ENCODE measurements at places on chromosomes 4 and X. TPM values are rescaled to one million over a fixed set of nuclear protein-coding genes. Genes with fewer than 3 reads are reported as not detected.
A peak's percentile ranks its signal among the peaks of the same experiment; 100 is the strongest.

The TRIM75 gene
- not detected for total RNA-seq

The PDLIM3 gene
- 4.3 TPM for total RNA-seq

The SLC2A9 gene
- 1.9 TPM for total RNA-seq

The KCTD8 gene
- 0.88 TPM for total RNA-seq

The SYP gene
- 0.45 TPM for total RNA-seq

The ARR3 gene
- not detected for total RNA-seq

The FGFR3 gene
- total RNA-seq = 104 TPM

The PRKG2 gene
- total RNA-seq = 1.1 TPM

DNA sequence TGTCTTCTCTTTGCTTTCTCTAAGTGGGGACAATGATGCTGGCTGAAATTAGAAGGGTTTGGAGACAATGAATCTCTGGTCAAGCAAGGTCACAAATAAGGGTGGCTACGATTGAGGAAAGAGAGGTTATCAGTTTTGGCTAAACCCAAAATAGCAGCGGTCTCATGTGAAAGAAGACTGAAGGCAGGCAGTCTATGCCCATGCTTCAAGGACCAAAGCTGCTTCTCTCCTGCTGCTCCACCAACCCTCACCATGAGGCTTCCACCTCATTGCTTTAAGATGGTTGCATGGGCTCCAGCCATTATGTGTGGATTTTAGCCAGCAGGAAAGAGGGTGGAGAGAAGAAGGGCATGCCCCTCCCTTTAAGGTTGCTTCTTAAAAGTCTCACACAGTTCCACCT, 114.1 kb upstream of the TRIM2 start:
- H3K4me3 ChIP-seq = no peak overlapping the region
- H3K4me1 ChIP-seq = no peaks in the 10 kb centered on the region
- H3K27ac ChIP-seq = no peak overlapping the region
- H3K36me3 ChIP-seq = no peaks in the 10 kb centered on the region

DNA sequence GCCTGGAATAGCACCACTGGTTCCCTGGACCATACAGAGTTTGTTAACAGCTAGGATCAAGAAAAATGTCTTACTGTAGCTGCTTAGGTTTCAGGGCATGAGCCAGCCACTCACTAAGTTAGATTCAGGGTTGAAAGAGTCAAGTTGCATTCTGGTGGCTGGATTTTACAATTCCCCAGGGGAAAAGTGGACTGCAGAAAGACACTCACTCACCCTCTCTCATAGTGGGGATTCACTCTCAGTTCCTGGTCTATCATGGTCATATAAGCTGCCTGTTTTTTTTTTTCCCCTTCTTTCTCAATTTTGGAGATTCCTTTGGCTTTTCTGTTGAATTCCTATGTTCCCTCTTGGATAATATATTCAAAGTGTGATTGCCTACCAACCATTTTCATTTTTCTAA, 744.2 kb upstream of the GRIA3 start:
- no peaks in the 10 kb centered on the region for H3K36me3 ChIP-seq
- no peaks in the 10 kb centered on the region for H3K4me1 ChIP-seq
- no peaks in the 10 kb centered on the region for H3K27me3 ChIP-seq
- DNase-seq = no peak
- no peak overlapping the region for H3K4me3 ChIP-seq

DNA sequence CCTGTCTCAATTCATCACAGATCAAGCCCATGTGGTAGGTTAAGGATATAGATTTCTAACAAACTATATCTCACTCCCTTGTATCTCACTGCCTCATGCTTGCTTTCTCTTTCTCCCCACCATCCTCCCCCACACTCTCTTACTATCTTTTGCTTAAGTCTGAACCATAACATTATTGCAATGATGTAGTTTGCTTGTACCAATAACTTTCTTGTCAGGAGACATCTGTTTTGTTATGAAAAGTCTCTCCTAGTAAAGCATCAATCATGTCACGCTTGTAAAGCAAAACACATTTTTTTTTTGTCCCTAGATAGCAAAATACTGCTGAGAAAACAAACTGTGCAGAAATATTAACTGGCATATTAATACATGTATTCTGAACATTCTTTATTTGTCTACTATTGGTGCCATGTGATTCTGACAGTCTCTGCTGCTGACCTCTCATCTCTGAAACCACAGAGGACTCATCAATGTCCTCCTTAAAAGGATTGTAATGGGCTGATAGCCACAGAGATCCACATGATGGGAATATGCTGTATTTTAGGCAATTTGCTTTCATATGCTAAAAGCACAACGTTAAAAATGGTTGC, 217.5 kb downstream of the VEGFC start:
- no peaks in the 10 kb centered on the region for H3K36me3 ChIP-seq
- peaks cover 5% of the 10 kb centered on the region for H3K4me1 ChIP-seq
- peaks cover 23% of the 10 kb centered on the region for H3K27me3 ChIP-seq
- H3K4me3 ChIP-seq = no peak overlapping the region

GRCh38 chr4:121126449-121127006, 37.6 kb downstream of the TNIP3 start:
- peaks cover 4% of the 10 kb centered on the region for H3K4me1 ChIP-seq
- H3K27me3 ChIP-seq = no peaks in the 10 kb centered on the region
- H3K36me3 ChIP-seq = no peaks in the 10 kb centered on the region
- no peak overlapping the region for H3K27ac ChIP-seq
- no peak overlapping the region for H3K4me3 ChIP-seq
- DNase-seq = no peak

- no peak overlapping the region for H3K4me3 ChIP-seq
- DNase-seq = no peak
- H3K27me3 ChIP-seq = no peaks in the 10 kb centered on the region
- no peak overlapping the region for H3K27ac ChIP-seq
- no peaks in the 10 kb centered on the region for H3K4me1 ChIP-seq
These were observed 63.1 kb upstream of the GPR78 start for GRCh38 chr4:8516996-8517550.

DNA sequence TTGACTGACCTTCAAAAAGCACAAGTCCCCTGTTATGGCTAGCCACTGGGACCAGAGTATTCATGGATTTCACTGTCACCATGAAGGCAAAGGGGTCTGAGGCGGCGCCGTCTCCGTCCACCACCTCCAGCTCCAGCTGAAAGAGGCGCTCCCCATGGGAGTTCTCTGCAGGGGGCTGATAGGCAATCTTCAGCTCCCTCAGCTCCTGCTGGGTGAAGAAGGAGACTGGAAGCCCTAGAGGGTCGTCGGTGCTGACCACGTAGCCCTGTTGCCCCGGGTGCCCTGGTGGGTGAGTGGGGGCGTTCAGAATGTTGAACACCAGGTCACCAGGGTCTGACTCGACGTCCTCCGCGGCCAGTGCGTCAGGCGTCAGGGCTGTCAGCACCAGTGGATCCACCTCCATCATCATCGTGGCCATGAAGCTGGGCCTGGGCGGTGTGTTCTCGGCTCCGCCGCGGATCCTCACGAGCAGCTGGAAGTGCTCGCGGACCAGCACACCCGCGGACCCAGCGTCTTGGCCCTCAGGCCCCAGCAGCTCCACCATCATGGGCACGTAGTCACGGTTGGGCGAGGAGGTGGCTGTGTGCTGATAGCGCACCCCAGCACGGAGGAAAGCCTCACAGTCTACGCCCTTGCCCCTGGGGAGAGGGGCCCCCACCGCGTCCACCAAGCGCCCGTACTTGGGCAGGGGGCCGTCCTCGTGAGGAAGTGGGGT, 987 bp downstream of the FREM3 start:
- H3K36me3 ChIP-seq = no peaks in the 10 kb centered on the region
- peak overlapping the region; percentile 77 for H3K4me3 ChIP-seq
- no peaks in the 10 kb centered on the region for H3K4me1 ChIP-seq
- no peak overlapping the region for H3K27ac ChIP-seq

DNA sequence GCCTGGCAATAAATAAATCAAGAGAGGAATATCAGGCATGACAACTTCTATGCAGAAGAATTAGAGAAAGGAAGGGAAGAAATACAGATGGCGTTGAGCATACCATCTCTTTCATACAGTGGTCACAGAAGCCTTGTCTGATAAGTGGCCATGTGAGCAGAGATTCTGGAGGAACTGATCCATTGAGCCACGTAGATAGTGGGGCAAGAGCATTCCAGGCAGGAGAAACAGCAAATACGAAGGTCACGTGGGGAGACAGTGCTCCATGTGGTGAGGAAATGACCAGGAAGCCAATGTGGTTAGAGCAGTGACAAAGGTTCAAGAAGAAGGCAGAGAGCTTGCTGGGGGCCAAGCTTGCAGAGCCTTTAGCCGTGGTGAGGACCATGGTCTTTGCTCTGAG, 226.7 kb upstream of the NOCT start:
- no peak overlapping the region for H3K4me3 ChIP-seq
- H3K36me3 ChIP-seq = no peaks in the 10 kb centered on the region
- no peaks in the 10 kb centered on the region for H3K27me3 ChIP-seq
- H3K4me1 ChIP-seq = no peaks in the 10 kb centered on the region
- no peak overlapping the region for H3K27ac ChIP-seq

- no peak for DNase-seq
- H3K4me3 ChIP-seq = no peak overlapping the region
- H3K4me1 ChIP-seq = no peaks in the 10 kb centered on the region
- H3K27me3 ChIP-seq = no peaks in the 10 kb centered on the region
- H3K27ac ChIP-seq = no peak overlapping the region
These were observed 18.3 kb downstream of the GAB3 start for GRCh38 chrX:154732421-154733065.

Measured in endodermal cell (in vitro differentiated cells).